ENCODE measurements at places on chromosomes 3 and 15.

GRCh38 chr3:185724761-185725160, 100.1 kb downstream of the IGF2BP2 start:
- DNase-seq, result peak; percentile 87

DNA sequence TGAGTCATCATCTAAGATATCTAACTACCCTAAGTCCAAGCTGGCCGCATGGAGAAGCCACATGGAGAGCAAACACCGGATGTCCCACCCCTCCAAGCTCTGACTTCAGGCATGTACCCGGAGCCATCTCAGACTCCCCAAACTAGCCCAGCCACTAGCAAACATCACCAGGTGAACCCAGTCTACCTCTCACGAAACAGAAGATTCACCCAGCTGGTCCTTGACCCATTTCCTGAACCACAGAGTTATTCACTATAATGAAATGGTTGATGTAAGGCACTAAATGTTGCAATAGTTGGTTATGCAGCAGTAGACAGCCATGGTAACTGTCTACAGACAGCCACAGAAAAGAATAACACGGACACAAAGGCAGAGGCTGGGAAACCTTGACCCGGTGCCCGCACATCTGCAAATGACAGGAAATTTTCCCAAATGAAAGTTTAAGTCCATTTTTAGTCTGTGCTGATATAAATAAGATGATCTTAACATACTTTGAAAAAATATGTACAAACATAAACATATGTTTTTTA, 265.5 kb upstream of the ATP10A start:
- DNase-seq, result no peak

- no peak for DNase-seq
These were observed 58.5 kb downstream of the TP53BP1 start for GRCh38 chr15:43434446-43434845.

DNA sequence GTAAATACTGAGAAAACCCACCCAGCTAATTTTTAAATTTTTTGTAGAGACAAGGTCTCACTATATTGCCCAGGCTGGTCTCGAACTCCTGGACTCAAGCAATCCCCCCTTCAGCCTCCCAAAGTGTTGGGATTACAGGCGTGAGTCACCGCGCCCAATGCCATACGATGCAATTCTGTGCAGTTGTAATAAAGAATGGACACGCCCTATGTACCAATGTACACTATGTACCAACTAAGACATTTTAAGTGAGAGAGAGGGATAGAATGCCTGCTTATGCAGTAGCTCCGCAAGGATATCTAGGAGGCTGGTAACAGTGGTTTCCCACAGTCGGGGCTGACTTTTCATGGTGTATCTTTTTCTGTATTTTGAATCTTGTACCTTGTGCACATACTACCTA, 14.6 kb downstream of the ZNF710 start:
- no peak for DNase-seq

- DNase-seq, result peak; percentile 6
These were observed 8.8 kb downstream of the VIPR1 start for GRCh38 chr3:42511201-42511600.

GRCh38 chr15:66702787-66703539, 927 bp downstream of the SMAD6 start:
- DNase-seq, result no peak

DNA sequence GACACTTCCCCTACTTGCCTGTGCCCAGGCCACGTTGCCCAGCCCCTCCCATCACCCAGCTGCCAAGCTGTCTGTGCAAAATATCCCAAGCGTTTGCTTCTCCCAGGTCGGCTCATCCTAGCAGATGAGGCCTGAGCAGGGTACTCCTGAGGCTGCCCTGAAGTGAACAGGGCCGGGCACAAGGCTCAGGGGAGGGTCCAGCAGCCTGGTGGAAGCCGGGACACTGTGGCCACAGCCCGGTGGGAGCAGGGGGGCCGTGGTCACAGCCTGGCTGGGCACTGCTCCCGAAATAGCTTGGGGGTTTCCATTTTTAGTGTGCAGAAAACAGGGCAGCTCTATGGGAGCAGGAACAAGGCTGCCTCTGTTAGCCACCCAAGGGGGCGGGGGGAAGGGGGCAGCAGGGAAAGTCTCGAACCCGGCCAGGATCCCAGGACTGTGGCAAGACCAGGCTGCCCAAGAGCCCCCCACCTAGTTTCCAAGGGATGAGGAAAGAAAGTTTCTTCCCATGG, 3.4 kb downstream of the PLXNB1 start:
- no peak for DNase-seq

DNA sequence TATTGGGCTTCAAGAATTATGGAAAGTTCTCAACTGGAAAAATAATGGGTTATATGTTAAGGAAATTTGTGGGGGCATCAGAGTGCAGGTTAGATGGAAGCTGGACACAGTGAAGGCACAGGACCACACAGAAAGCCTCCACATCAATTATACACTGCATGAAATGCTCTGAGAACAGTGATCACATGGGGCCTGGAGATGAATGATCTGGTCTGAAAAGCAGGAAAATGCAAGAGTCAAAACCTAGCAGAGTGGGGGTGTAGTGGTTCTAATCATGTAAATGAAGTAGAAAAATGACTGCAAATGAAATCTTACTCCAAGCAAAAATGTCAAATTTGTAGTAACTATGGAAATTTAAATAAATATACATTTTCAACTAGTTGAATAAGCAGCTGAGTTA, 123.6 kb downstream of the TUSC7 start:
- no peak for DNase-seq

GRCh38 chr3:59575113-59576001, 525.5 kb upstream of the CFAP20DC start:
- peak; percentile 68 for DNase-seq

DNA sequence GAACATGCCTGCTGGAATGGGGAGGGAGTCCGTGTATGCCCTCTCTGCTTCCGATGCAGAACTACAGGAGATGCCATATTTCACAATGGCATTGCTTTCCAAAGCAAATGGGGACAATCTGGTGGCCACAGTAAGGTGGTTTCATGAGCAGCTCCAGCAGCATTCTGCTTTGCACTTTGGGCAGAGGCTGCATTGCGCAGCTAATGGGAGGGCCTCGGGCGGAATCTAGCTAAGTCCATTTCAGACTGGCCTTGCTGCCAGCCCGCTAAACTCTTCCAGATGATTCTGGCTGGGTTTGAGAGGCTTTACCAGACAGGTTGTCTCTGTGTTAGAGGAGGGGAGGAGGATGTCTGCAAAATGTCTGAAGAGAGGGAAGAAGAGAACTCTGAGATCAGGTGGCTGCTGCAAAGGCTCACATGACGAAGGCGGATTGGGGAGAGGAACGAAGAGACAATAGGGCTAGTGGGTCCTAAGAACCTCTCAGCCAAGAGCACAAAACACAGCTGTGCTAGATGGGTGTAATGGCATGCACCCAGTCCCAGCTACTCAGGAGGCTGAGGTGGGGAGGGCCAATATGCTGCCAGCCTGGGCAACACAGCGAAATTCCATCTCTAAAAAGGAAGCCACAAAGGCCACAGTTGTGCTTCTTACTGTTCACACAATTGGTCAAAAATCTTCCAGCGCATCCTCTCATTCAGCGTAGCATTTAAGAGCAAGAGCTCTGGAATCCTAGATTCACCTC, 63.7 kb downstream of the BDH1 start:
- no peak for DNase-seq

DNA sequence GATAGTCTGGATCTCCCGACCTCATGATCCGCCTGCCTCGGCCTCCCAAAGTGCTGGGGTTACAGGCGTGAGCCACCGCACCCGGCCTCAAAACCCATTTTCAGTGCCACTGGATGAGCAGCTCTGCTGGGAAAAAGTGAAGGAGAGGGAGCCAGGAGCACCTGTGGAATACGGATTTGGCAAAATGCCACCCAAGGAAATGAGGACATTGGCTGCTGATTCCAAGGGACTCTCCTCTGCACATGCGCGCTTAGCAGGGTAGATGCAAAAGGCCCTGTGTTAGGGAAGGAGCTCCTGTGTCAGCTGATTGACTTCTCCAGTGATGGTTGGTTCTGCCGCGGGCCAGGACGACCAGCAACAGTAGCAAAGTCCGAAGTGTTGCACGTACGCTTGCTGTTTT, 43.4 kb upstream of the IGF1R start:
- DNase-seq, result no peak

DNA sequence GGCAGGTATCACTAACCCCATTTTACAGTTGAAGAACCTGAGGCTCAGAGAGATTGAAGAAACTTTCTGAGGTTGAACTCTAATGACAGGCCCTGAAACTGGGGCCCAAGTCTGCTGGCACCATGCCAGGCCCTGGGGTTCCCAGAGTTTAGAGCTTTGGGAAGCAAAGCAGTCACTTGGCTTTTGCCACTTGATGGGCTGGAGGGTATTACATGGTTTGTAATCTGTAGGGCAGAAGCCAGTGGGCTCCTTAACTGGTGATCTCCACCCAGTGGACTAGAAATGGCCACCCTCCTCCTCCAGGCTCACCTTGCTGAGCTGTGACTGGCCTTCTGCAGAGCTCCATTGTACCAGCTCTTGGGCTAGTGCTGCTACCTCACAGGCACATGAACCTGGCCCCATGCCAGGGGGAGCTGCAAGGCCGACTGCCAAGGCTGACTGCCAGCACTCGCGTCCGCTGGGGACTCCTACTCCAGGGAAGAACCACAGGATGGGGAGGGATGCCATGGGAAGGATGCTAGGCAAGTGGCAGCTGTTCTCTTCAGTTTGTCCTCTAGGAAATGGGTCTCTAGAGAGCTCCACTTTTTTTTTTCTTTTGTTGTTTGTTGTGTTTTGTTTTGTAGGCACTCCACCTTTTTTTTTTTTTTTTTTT, 104.8 kb downstream of the ETFA start:
- DNase-seq, result peak; percentile 21

DNA sequence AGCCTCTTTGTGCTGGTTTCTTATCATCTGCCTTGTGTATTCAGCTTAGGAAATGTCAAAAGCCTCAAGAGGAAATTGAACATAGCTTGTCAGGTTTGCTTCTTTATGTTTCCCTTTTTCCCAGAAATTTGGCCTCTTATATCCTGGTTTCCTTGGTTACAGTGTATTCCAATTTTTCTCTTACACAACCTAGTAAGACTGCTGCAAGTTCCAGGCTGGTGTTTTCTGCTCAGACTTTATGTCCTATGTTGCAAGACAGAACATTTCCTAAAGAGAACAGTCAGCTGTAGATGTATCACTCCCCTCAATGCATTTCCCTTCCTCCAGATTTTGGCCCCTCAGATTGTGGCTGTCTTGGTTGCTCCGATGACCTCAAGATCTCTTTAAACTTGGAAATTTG, 102.5 kb downstream of the SH3GL3 start:
- DNase-seq, result no peak

DNA sequence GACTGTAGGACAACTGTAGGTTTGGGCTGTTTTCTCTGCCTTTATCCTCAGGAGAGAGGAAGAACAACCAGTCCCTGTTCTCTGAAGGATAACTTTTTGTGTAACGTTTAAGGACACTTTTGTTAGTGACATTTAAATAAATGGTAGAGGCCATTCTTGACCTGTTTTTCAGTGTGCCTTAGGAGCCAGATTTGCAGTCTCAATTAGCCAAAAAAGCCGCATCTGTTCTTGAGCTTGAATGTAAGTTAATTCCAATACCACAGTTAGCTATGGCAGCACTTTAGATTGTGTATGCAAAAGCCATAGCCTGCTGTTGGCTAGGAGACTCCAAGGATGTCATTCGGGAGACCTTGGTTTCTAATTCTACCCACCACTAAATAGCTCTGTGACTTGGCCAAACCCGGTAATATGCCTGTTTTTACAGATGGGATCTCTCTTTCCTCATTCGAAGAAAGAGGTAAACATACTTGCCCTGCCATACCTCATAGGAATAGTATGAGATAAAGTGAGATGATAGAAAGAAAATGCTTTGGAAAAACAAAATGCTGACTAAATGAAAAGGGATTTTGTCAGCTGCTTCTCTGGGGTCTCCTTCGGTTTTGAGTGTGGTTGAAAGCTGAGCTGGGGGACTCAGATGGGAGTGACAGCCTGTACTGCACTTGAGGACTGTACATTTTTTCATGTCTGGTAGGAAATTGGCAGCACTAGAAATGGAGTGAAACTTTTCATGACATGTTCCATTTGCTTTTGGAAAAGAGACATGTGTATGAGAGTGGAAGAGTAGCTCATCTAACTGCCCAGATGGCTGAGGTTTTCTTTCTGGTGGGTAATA, 57.3 kb upstream of the ROPN1 start:
- DNase-seq, result no peak

DNA sequence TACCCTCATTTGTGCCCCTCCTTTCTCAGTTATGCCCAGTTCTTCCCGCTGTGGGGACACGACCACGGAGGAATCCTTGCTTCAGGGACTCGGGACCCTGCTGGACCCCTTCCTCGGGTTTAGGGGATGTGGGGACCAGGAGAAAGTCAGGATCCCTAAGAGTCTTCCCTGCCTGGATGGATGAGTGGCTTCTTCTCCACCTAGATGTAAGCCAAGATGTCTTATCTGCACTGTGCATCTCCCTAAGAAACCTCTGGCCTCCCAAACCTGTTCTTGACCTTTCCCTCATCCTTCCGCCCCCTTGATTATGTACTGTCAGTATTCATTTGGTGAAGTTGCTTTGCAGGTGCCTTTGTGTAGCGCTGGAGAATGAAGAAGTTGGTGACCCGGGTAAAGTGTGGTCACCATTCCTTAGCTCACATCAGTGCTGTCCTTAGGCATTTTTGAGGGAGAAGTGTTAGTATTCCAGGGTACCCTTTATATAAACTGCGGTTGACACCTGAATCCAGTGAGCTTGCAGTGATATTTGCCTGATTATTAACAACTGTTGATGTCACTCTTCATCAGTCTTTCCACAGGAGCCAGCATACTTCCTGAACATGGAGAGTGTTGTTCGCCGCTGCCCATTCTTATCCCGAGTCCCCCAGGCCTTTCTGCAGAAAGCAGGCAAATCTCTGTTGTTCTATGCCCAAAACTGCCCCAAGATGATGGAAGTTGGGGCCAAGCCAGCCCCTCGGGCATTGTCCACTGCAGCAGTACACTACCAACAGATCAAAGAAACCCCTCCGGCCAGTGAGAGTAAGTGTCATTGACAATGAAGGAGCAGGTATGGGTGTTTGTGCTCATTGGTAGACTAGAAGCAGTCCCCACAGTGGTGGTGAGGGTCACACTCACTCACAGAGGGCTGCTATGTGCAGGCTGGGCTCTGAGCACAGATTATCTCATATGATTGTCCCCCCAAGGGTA, 966 bp downstream of the ALAS1 start:
- DNase-seq, result no peak

- DNase-seq, result no peak
These were observed 59.0 kb upstream of the SMAD3 start for GRCh38 chr15:67006083-67007065.

DNA sequence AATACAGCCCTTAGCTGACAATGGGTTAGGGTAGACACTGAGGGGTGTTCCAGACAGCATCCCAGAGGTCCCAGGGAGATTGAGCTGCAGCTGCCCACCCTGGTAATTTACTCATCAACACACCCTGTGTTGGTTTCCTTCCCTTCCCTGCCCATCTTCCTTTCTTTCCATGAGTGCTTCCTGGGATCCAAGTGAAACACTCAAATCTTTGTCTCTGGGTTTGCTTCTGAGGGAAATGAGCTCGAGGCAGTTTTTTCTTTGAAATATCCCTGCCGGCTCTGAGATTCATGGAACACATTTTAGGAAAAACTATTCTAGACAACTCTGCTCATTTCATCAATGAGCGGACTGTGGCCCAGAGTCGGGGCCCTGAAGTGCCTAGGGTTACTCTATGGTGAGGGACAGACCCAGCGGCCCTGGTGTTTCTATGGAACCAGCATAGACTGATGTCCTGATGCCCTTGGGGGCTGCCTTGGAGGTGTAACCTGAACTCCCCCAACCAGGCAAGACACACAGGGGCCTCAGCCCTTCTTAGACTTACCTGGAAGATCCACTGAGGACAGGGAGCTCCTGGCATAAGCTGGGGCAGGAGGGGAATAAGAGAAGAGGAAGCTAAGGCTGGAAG, 14.9 kb upstream of the CSRNP1 start:
- DNase-seq, result no peak
